ENCODE measurements at places on chromosomes 12 and 14.

- DNase-seq, result no peak
Measured at GRCh38 chr12:94193168-94193567, 44.8 kb downstream of the PLXNC1 start.

- no peak for DNase-seq
Measured at GRCh38 chr14:34369648-34370030, 92.4 kb downstream of the SPTSSA start.

GRCh38 chr12:96236221-96236822, 42.1 kb downstream of the ELK3 start:
- no peak for DNase-seq

DNA sequence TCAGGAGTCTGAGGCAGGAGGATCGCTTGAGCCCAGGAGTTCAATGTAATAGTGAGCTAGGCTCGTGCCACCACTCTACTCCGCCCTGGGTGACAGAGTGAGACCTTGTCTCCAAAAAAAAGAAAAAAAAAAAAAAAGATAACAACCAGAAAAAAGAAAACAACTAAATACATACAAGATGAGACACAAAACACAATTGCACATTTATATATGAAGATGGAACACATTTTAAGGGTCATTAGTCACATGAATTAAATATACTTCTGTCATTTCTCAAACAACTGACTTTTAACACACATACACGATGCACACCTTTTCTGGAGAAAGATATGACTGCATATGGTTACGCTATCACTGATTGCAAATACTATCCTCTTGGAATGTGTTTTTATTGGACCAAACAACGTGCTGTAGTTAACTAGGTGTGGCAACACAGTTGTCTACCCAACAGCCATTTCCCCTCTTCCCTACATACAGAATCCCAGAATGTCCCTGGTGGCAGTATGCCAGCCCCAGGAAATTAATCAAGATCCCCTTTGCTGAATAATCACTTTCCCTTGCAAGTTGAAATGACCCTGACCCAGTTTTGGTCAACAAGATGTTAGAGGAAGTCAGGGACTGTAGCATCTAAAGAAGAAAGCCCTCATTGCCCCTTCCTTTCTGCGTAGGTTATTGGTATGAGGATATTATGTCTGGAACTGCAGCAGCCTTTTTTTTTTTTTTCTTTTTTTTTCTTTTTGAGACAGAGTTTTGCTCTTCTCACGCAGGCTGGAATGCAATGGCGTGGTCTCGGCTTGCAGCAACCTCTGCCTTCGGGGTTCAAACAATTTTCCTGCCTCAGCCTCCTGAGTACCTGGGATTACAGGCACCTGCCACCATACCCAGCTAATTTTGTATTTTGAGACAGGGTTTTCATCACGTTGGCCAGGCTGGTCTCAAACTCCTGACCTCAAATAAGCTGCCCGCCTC, 5.6 kb upstream of the MYL6B start:
- no peak for DNase-seq

DNA sequence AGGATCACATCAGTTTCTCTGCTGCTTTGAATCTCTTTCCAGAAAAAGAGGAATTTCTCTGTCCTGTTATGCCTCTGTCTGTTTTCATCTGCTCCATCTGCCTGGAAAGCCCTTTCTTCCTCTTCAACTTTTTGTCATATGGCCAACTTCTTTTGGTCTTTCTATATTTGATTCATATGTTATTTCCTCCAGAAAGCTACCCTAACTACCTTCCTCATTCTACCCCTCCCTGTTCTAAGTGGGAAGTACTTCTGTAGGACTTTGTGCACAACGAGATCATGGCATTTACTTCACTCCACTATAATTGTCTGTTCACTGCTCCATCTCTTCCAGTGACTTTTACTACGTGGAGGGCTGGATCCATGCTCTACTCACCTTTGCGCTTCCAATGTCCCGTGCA, 5.9 kb downstream of the CLEC4D start:
- DNase-seq, result no peak

DNA sequence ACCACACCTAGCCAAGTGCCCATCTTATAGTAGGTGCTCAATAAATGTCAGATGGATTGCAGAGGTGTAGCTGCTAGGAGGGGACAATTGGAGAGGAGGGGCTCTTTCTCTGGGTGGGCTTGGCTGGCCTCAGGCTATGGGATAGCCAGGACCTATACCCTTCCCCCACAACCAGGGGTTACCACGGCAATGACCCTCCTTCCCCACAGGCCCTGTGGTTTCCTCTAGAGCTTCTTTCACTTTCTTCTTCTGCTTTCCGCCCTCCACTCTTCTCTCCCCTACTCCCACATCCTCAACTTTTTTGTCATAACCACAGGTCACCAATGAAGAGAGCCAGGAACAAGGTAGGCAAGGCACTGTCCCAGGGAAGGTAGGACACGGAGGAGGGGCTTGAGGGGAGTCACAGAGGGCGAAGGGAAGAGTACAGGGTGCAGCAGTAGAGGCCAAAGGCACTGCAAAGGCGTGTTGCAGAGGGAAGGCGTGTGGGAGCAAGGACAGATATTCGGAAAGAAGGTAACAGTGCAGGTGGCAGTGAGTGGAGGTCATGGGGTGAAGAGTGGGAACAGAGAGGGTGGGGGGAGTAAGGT, 1.9 kb upstream of the ITGB7 start:
- no peak for DNase-seq

GRCh38 chr12:54050482-54050810, 3.2 kb upstream of the HOXC4 start:
- no peak for DNase-seq

- DNase-seq, result no peak
Measured at GRCh38 chr14:99573000-99573330, 31.0 kb downstream of the CCDC85C start.

GRCh38 chr12:106924268-106924861, 31.3 kb upstream of the TMEM263 start:
- no peak for DNase-seq

GRCh38 chr14:92199763-92200162, 78.0 kb downstream of the CPSF2 start:
- no peak for DNase-seq

GRCh38 chr12:21906919-21907493, 34.2 kb downstream of the ABCC9 start:
- DNase-seq, result no peak

DNA sequence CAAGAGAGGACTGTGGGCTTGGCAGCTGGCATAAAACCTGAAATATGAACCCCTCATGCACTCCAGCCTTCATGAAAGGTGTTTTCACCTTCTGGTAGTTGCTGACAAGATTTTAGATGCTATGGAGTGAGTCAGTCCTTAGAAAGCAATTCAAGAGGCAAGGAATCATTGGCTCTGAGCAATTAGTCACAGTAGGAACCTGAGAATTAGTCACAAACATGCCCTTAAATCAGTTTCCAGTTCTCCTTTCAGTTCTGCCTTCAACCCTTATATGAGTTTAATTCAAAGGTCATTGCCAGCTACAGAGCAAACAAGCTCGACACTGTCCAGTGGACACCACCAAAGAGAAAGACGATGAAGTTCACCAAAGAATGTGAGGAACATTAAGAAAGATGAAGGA, 472.3 kb downstream of the GLT1D1 start:
- DNase-seq, result no peak

GRCh38 chr12:110284597-110284996, 3.5 kb downstream of the ATP2A2 start:
- DNase-seq, result no peak

- DNase-seq, result no peak
Measured at GRCh38 chr12:18981732-18982131, 147.8 kb upstream of the PLEKHA5 start.

DNA sequence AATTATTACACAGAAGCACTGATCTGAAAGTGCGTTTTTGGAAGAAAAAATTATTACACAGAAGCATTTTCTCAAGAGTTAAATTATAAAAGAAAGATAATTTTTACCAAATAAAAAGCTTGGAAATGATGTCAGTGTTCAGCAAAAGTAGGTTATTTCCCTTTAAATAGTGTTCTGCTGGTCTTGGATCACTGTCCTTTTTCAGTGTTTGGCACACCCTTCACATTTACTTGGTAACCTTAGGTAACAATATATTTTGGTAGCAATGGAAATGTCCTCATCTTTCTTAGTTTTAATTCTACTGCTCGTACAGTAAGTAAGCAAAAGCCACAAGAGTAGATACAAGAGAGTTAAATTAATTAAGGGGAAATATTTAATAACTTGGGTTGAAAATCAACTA, 40.3 kb downstream of the FERMT2 start:
- no peak for DNase-seq

DNA sequence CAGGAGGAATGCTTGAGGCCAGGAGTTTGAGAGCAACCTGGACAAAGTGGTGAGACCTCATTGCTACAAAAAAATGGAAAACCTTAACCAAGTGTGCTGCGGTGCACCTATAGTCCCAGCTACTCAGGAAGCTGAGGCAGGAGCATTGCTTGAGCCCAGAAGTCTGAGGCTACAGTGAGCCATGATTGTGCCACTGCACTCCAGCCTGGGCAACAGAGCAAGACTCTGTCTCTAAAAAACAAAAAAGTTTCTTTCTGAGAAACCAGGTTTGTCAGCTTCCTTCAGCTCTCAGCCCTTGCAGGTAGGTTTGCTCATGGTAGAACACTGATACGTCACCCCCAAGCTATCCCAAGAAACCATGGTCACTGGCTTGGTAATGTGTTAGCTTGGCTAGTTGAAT, 20.0 kb upstream of the MORN3 start:
- DNase-seq, result no peak

GRCh38 chr12:15350643-15351042, 28.3 kb downstream of the PTPRO start:
- DNase-seq, result no peak
